ENCODE measurements at places on chromosomes 11 and 22. TPM values are rescaled to one million over a fixed set of nuclear protein-coding genes. Genes with fewer than 3 reads are reported as not detected.

GAB4 gene
- not detected for total RNA-seq

GRCh38 chr22:32685512-32685911 lies 116.0 kb upstream of the TIMP3 start:
- peak; percentile 32 for DNase-seq

DNA sequence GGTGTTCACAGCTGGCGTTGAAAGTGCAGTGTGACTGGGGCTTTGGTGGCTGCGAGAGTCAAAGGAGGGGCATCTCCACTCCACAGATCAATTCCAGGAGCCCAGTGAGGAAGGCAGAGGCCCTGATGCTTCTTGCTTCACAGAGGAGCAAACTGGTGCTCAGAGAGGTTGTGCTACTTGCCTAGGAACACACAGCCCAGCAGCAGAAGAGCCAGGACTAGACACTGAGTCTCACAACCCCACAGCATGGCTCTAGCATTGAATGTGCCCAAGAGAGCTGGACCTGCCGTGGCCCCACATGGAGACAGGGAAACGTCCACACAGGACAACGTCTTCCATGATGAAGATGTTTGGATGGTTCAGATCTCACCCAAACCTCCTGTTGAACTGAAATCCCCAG lies 33.3 kb downstream of the LINC01488 start:
- DNase-seq, result no peak

DNA sequence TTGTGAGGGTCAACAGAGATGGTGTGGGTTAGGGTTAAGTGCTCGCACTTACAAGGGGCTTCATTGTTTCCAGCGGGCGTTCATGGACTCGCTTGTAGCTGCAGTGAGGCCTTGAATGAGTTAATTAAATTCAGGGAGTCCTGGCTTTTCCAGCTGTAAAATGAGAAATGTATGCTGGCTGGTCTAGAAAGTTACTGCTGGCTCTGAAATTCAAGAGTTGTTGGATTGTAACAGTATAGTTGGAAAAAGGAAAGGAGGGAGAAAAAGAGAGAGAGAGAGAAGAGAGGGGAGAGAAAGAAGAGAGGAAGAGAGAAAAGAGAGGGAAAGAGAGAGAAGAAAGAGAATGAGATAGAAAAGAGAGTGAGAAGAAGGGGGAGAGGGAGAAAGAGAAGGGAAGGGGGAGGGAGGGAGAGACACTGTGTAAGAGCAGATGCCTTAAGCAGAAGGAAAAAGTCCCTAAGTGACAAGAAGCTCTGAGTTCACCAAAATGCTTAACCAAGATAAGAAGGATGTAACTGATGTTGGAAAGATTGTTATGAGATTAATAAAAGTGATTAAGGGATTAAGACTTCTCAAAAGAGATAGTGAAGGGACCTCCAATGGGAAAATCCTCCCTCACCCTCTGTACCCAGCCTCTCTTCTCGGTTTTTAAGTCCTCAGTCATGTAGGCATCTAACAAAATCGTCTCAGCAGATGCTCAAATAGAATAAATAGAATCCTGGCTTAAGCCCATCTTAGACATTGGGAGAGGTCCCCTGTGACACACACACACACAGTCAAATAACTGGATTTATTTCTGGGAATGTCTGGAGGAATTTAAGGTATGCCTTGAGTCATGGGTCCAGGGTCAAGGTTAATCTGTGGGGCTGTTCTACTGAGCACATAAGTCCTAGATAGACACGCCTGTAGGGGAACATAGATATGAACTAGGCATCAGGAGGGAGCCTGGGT lies 477.9 kb downstream of the MIAT start:
- DNase-seq, result peak; percentile 88

DNA sequence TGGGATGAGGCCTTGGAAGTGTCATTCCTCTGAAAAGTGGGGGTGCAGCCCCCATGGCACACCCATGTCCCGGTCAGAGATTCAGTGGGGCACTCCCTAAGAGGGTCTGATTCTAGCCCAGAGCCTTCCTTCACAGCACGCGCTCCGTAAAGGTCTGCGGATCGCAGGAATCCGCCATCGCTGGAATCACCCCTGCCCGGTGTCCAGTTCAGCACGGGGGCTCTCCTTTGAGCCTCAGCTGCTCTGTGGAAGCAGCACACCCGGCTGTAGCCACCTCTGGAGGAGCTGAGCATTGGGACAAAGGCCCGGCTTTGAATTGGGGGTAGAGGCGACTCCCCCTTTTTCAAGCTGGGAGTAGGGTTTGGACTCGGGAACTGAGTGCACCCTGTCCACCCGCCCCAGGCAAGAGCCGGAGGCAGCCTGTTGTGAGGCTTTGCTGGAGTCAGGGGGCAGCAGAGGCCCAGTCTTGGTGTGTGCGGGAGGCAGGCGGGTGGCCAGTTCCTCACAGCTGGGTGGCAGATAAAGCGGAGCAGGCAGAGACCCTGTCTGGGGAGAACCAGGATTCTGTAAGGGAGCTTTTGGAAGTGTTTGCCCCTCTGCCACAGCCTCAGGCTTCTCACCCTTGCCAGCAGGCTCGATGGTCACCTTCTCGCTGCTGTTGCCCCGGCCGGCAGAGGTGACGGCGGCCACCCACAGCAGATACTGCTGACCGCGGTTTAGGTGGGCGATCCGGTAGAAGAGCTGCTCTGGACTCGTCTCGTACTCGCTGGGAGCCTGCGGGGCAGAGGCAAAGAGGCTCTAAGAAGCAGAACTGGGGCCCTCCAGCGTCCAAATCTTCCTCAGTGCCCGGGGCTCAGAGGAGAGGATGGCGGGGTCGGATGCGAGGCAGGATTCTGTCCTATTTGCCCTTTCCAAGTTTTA lies 115.9 kb downstream of the CEP164 start:
- DNase-seq, result peak; percentile 26

All from fibroblast of the aortic adventitia (primary cell).